ENCODE measurements at places on chromosomes 3 and 15.
A peak's percentile ranks its signal among the peaks of the same experiment; 100 is the strongest.

GRCh38 chr15:90479656-90480055, 50.1 kb upstream of the CRTC3 start:
- DNase-seq, result no peak

- no peak for DNase-seq
These were observed 100.1 kb downstream of the ABI3BP start for GRCh38 chr3:100893108-100893507.

DNA sequence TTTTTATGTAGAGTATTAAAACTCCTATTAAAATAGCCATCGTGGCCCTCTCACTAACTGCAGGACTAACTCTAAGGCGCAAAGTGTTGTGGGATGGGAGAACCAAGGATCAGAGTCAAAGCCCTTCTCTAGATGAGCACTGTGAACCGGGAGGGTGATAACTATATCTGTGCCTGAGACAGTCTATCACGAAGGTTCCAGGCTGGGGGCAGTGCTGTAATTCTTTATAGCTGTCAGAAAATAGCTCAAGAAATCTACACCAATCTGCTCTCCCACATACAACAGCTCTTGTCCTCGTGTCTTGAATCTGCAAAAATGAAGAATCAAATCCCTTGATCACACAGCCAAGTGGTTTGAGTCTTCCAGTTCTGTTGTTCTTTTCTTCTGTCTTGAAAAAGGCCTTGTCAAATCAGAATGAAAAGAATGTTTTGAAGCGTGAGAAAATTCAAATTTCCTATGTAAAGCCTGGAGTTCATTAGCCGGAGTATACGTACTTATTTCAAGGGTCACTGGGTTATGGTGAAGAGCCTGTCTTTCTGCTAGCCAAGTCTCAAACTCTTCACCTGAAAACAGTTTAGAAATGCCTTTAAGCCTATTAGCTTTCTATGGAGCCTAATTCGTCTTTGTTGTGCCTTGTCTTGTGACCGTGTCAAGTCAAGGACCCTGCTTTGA, 185.3 kb upstream of the NECTIN3 start:
- no peak for DNase-seq

GRCh38 chr3:139677388-139678155, at the start of gene NMNAT3:
Gene NMNAT3, minus strand, starts transcription at chr3:139677972. Its CDS starts 50,248 bp downstream, at chr3:139627724.
- DNase-seq, result peak; percentile 84

GRCh38 chr3:67781871-67782270, 127.5 kb upstream of the SUCLG2 start:
- DNase-seq, result no peak

- no peak for DNase-seq
These were observed 55.2 kb downstream of the MGLL start for GRCh38 chr3:127767126-127767525.

DNA sequence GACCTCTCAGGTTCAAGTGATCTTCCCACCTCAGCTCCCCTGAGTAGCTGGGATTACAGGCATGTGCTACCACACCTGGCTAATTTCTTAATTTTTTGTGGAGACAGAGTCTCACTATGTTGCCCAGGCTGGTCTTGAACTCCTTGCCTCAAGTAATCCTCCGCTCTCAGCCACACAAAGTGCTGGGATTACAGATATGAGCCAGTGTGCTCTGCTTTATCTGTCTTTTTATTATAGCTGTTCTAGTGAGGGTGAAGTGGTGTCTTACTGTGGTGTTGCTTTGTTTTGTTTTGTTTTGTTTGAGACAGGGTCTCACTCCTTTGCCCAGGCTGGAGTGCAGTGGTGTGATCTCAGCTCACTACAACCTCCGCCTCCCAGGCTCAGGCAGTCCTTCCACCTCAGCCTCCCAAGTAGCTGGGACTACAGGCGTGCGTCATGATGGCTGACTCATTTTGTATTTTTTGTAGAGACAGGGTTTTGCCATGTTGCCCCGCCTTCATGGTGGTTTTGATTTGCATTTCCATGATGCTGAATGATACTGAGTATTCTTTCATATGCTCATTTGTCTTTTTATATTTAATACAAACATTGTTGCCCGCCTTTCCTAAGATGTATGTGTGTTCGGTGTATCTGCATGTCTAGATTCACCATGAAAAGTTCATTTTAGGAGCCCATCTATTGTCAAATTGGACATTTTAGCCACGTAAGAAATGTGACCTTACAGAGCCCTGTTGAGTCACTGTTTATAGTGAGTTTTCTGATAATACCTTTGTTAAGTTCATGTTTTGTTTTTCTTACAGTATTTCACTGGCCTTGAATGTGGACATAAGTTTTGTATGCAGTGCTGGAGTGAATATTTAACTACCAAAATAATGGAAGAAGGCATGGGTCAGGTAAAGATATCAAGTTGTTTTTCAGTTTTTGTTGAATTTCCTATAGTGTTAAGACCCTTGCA, 80.6 kb downstream of the ARIH1 start:
- peak; percentile 33 for DNase-seq

- no peak for DNase-seq
These were observed 55.9 kb upstream of the GCNT3 start for GRCh38 chr15:59555696-59556095.

DNA sequence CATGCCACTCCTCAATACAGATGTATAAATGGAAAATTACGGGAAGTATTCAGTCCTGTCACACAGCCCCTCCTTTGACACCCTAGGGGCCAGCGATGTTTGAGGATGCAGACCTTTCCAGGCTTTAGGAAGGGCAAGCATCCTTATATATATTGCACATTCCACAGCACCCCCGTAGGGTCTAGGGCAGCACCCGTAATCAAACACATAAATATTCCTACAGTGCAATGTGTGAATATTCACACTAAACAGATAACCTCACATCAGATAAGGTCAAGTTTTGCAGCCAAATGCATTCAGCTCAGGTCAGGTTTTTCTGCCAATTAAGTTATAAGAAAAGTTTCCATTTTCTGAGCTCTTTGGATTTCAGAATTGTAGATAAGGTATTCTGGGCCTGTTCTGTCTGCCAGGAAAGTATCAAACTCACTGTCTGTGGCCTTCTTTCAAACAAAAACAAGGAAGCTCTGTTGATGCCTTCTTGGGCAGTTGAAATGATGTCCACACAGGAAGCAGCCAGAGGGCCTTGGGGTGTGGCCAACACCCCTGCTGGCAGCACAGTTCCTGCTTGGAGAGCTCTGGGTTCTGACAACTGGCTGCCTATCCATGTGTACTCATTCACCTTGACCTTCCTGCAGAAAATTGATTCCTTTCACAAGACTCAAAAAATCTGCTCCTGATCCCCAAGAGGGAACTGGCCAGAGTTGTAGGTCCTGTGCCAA, 427.0 kb downstream of the NTRK3 start:
- DNase-seq, result no peak

DNA sequence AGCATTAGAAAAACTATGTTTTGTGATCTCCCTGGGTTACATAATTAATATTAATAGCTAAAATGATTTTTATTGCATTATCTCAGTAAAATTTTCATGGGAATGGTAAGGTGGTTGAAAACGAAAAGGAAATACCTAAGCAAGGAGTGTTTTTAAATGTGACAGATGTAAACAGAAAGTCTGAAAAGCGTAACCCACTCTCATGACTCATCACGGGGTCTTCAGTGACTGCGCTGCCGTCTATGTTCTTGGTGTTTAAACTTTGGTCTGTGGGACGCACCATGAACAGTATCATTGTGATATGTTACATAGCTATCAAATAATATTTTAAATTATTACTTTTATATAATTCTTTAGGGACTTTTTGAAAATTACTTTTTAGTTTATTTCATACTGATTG, 19.8 kb downstream of the LRCH3 start:
- DNase-seq, result no peak

DNA sequence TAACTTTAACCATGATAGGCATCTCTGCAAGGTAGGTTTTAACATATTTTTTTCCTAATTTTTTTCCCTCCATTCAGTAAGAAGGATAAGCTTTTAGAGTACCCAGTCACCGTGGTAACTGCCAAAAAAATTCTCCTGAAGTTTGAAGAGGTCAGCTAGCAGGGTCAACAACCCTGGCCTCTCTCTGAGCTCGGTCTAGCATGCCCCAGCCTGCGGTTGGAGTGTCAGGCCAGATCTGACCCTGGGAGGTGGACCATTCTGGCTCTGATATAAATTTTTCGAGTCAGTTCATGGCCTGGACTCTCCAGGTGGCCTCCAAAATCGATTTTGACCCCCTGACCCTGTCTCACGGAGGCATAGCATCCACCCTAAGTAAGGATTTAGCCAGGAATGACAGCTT, 29.7 kb downstream of the SOX2 start:
- DNase-seq, result no peak

- no peak for DNase-seq
These were observed 979 bp downstream of the CCDC71 start for GRCh38 chr3:49164983-49165720.

DNA sequence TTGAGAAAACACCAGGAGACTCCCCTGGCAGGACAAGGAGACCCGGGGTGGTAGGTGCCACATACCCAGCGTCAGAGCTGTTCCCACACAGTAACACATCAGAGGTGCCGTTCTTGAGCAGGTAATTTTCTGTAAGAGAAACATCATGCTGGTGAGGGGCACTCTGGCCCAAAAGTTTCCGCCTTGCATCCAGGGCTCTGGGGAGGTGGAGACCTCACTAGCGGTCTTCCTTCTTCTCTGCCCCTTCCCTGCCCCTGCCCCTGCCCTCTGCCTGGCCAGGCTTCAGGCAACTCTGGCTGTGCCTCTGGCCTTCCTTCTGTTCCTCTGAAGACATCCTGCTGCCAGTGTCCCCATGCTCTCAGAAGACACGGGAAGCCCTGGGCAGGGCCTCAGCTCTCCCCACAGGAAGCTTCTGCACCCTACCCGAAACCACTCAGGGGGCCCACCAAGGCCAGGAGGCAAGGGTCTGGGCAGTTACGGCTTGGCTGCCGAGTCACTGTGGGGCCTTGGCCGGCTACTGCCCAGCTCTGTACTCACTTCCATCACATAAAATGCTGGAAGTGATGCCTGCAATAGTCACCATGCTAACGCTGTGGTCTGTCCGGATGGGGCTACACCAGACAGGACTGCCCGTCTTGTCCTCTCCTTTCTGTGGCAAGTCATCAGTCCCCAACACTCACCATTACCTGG, 41.3 kb downstream of the SCN5A start:
- no peak for DNase-seq

- DNase-seq, result no peak
These were observed 19.3 kb upstream of the ATOSA start for GRCh38 chr15:52698514-52698913.
